ENCODE measurements at places on chromosomes 1 and 21. TPM values are rescaled to one million over a fixed set of nuclear protein-coding genes. Genes with fewer than 3 reads are reported as not detected.

DNA sequence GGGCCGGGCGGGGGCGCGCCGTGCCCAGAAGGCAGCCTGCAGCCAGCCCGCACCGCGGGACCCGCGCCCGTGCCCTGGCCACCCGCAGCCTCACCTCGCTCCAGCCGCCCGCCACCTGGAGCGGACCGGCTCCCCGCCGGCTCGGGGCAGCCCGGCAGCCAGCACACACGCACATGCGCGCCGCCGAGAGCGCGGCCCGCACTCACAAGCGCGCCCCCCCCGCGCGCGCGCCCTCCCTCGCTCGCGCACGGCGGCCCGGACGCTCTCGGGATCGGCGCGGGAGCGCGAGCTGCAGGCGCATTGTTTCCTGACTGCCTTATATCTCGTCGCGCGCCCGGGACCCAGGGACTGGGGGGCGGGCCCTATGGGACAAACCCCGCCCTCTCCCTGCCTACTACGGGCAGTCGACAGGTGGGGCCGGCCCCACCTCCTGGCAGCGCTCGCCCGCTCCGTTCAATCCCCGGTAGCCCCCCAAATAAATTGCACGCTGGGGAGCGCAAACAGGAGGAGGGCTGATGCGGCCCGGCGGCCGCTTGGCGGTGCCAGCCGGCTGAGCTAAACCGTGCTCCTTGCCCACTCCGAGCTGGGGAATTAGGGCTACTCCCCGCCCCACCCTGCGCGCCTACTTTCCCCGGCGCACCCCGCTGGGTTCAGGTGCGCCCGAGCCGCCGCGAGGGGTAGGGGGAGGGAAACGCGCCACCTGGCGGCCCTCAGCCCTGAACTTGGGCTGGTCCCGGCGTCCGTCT, at the start of gene MYCL:
TSS of gene MYCL (minus strand) at position 204 of the 746 bp plus-strand sequence. CDS start 483 bp downstream, outside the sequence.
- peaks cover 75% of the 10 kb centered on the region for H3K27me3 ChIP-seq
- H3K4me3 ChIP-seq = peak within 1 kb of the TSS; percentile 65
- H3K27ac ChIP-seq = peak within 1 kb of the TSS; percentile 49
- no peaks in the 10 kb centered on the region for H3K36me3 ChIP-seq
- peak; percentile 92 for DNase-seq
- peaks cover 19% of the 10 kb centered on the region for H3K4me1 ChIP-seq

- no peaks in the 10 kb centered on the region for H3K27me3 ChIP-seq
- H3K4me3 ChIP-seq = no peak overlapping the region
- H3K36me3 ChIP-seq = no peaks in the 10 kb centered on the region
- DNase-seq = peak; percentile 58
- no peaks in the 10 kb centered on the region for H3K4me1 ChIP-seq
Observed at GRCh38 chr21:45330075-45330781, 42.5 kb upstream of the POFUT2 start.

- H3K4me1 ChIP-seq = peaks cover 20% of the 10 kb centered on the region
- peaks cover 46% of the 10 kb centered on the region for H3K27me3 ChIP-seq
- no peaks in the 10 kb centered on the region for H3K36me3 ChIP-seq
- no peak overlapping the region for H3K27ac ChIP-seq
Observed at GRCh38 chr1:51329443-51330325, 678 bp downstream of the TTC39A start.

GRCh38 chr1:88678405-88678804, 5.7 kb upstream of the PKN2 start:
- H3K27me3 ChIP-seq = no peaks in the 10 kb centered on the region
- H3K4me3 ChIP-seq = no peak overlapping the region
- no peaks in the 10 kb centered on the region for H3K4me1 ChIP-seq
- DNase-seq = no peak
- H3K27ac ChIP-seq = no peak overlapping the region
- H3K36me3 ChIP-seq = no peaks in the 10 kb centered on the region

GNAT2 gene
- total RNA-seq = 0.59 TPM

FNDC5 gene
- not detected for total RNA-seq
